ENCODE measurements at places on chromosomes 13 and 19. TPM values are rescaled to one million over a fixed set of nuclear protein-coding genes. Genes with fewer than 3 reads are reported as not detected.
A peak's percentile ranks its signal among the peaks of the same experiment; 100 is the strongest.

Gene NDFIP2
- 29.2 TPM for total RNA-seq

Gene C19orf85
- 0.29 TPM for total RNA-seq

Gene DNAAF3
- total RNA-seq: 5.0 TPM

Gene ZSWIM9
- total RNA-seq: 9.4 TPM

Gene PCSK4
- 19.7 TPM for total RNA-seq

Gene NTN5
- total RNA-seq: 1.4 TPM

Gene LILRB2
- total RNA-seq: not detected

Gene CEACAM5
- total RNA-seq: not detected

Gene SHISA7
- not detected for total RNA-seq

Gene IZUMO2
- total RNA-seq: 0.79 TPM

Gene CDC42EP5
- total RNA-seq: 0.66 TPM

Gene RAB3A
- total RNA-seq: 4.5 TPM

GRCh38 chr19:46715975-46716671, 791 bp downstream of the PRKD2 start:
- no peaks in the 10 kb centered on the region for H3K27me3 ChIP-seq
- peaks cover 5% of the 10 kb centered on the region for H3K36me3 ChIP-seq
- peak; percentile 82 for DNase-seq
- H3K4me3 ChIP-seq: peak overlapping the region; percentile 96

DNA sequence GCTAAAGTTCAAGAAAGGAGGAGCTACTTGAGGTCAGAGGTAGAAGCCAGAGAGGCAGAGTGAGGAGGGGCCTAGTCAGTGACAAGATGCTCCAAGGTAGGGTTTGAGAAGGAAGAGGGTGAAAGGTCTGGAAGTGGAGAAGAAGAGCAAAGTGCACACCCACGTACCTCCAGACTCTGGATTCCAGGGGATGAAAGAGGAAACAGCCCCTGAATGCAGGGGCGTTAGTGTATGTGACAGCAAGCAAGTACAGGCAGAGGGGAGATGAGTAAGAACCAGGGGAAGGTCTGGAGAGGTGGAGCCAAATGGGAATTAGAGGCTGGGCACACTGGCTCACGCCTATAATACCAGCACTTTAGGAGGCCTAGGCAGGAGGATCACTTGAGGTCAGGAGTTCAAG, 8.7 kb downstream of the RPS28 start:
- no peak for DNase-seq
- H3K4me1 ChIP-seq: no peaks in the 10 kb centered on the region
- H3K4me3 ChIP-seq: no peak overlapping the region
- H3K36me3 ChIP-seq: no peaks in the 10 kb centered on the region
- H3K27me3 ChIP-seq: peaks cover 34% of the 10 kb centered on the region
- no peak overlapping the region for H3K27ac ChIP-seq

GRCh38 chr13:41596190-41596589, 138.8 kb downstream of the RGCC start:
- H3K4me3 ChIP-seq: no peak overlapping the region
- H3K36me3 ChIP-seq: no peaks in the 10 kb centered on the region
- no peaks in the 10 kb centered on the region for H3K4me1 ChIP-seq
- no peak for DNase-seq
- H3K27me3 ChIP-seq: no peaks in the 10 kb centered on the region

- no peaks in the 10 kb centered on the region for H3K27me3 ChIP-seq
- H3K36me3 ChIP-seq: no peaks in the 10 kb centered on the region
- no peak overlapping the region for H3K27ac ChIP-seq
- H3K4me1 ChIP-seq: no peaks in the 10 kb centered on the region
Measured at GRCh38 chr19:13337181-13337580, 169.1 kb downstream of the CACNA1A start.

DNA sequence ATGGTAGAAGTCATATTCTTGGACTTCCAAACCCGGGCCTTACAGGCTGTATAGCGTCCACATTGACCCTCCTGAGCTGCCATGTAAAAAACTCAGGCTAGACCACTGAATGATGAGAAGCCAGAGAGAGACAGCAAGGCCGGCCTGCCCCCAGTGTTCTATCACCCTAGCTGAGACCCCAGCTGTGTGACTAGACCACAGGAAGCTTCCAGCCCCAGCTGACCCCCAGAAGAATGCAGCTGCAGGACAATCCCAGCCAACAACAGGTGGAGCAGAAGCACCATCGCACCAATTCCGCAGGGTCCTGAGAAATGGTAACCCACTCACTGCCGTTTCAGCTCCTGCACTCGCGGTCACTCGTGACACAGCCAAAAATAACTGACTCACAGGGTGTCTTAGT, 2.9 kb upstream of the ATP11A start:
- peaks cover 8% of the 10 kb centered on the region for H3K4me1 ChIP-seq
- H3K4me3 ChIP-seq: no peak overlapping the region
- H3K36me3 ChIP-seq: no peaks in the 10 kb centered on the region
- no peaks in the 10 kb centered on the region for H3K27me3 ChIP-seq

GRCh38 chr13:88000787-88001186, 329.6 kb downstream of the SLITRK5 start:
- H3K4me3 ChIP-seq: no peak overlapping the region
- no peaks in the 10 kb centered on the region for H3K36me3 ChIP-seq
- H3K27me3 ChIP-seq: no peaks in the 10 kb centered on the region
- no peak overlapping the region for H3K27ac ChIP-seq

DNA sequence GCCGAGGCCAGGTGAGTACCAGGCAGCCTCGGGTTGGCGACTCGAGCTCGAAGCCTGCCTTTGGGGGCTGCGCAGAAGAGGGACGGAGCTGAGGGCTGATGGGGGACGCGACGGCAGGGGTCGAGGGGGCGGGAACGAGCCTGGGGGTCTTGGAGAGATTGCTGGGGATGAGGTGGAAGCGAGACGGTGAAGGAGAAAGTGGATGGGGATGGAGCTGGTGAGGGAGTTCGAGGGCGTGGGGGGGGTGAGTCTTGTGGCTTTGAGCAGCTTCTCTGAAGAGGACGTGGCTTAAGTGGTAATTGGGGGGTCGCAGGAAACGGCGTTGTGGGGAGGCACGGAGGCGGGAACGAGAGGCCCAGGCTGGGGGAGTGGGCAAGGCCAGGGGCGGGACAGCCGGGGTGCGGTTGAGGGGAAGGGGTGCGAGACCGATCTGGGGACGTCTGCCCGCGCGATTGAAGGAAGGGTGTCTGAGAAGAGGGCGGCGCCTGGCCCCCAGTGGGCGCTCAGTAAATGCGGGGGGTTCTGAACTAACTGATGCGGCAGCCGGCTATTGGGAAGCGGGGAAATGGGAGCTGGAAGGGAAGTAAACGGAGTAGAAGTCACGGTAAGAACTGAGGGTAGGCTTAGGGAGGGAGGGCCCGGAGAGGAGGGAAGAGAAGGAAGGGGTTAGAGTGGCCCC, 426 bp downstream of the MYO9B start:
- DNase-seq: no peak
- peaks cover 22% of the 10 kb centered on the region for H3K36me3 ChIP-seq
- peaks cover 7% of the 10 kb centered on the region for H3K4me1 ChIP-seq
- H3K27me3 ChIP-seq: no peaks in the 10 kb centered on the region

- H3K36me3 ChIP-seq: no peaks in the 10 kb centered on the region
- no peak overlapping the region for H3K4me3 ChIP-seq
- H3K27me3 ChIP-seq: no peaks in the 10 kb centered on the region
- H3K4me1 ChIP-seq: peaks cover 10% of the 10 kb centered on the region
- no peak for DNase-seq
- no peak overlapping the region for H3K27ac ChIP-seq
Measured at GRCh38 chr13:99741960-99742359, 229.6 kb downstream of the ZIC5 start.

DNA sequence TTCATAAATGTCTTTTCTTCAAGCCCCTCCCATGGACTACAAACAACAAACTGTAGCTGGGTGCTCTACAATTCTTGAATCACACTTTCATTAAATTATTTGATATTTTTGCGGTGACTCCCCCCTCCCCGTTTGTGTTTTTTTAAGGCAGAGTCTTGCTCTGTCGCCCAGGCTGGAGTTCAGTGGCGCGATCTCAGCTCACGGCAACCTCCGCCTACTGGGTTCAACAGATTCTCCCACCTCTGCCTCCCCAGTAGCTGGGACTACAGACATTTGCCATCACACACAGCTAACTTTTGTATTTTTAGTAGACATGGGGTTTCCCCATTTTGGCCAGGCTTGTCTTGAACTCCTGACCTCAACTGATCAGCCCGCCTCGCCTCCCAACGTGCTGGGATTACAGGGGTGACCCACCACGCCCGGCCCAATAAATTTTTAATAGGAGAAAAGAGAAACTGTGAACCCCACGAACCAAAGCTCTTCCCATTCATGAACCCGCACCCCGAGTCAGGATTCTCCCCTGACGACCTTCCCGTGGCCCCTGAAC, 703 bp downstream of the ZNF506 start:
- H3K27me3 ChIP-seq: no peaks in the 10 kb centered on the region
- no peaks in the 10 kb centered on the region for H3K4me1 ChIP-seq
- H3K4me3 ChIP-seq: peak overlapping the region; percentile 86
- DNase-seq: peak; percentile 40
- H3K36me3 ChIP-seq: peaks cover 20% of the 10 kb centered on the region

GRCh38 chr13:44715287-44716230, 139.4 kb upstream of the TSC22D1 start:
- no peak overlapping the region for H3K27ac ChIP-seq
- H3K36me3 ChIP-seq: no peaks in the 10 kb centered on the region
- H3K4me3 ChIP-seq: no peak overlapping the region
- H3K4me1 ChIP-seq: no peaks in the 10 kb centered on the region
- H3K27me3 ChIP-seq: no peaks in the 10 kb centered on the region

DNA sequence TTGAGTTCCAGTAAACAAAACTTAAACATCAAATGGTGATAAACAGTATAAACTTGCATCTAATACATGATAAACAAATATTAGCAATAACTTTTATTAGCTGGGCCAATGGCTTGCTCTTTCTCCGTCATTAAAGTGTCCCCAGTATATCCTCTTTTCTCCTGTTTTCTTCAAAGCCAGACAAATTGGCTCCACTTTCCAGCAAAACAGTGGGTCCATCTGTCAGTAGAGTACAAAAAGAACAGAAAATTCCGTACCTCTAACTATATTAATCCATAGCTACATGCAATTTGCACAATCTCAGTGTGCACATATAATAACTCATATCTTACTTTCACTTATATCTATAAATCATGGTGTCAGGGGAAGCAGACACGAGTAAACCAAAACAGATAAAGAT, 678.0 kb upstream of the SPRY2 start:
- no peak overlapping the region for H3K4me3 ChIP-seq
- no peaks in the 10 kb centered on the region for H3K4me1 ChIP-seq
- DNase-seq: no peak
- no peaks in the 10 kb centered on the region for H3K27me3 ChIP-seq

- no peaks in the 10 kb centered on the region for H3K36me3 ChIP-seq
- no peak for DNase-seq
- peak overlapping the region; percentile 81 for H3K27ac ChIP-seq
- H3K4me3 ChIP-seq: peak overlapping the region; percentile 89
Measured at GRCh38 chr19:2164020-2164998, 576 bp downstream of the DOT1L start.

DNA sequence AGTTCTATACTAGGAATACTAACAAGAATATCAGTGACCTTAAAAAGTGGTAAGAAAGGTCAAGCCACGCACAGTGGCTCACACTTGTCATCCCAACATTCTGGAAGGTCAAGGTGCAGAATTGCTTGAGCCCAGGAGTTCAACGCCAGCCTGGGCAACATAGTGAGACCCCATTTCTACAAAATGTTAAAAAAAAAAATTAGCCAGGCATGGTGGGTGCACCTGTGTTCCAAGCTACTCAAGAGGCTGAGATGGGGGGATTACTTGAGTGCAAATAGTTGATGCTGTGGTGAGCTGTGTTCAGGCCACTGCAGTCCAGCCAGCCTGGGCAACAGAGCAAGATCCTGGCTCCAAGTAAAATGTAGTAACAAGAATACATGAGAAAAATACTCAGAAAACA, 61.8 kb downstream of the PCDH9 start:
- no peaks in the 10 kb centered on the region for H3K36me3 ChIP-seq
- no peak overlapping the region for H3K27ac ChIP-seq
- H3K4me1 ChIP-seq: peaks cover 3% of the 10 kb centered on the region

DNA sequence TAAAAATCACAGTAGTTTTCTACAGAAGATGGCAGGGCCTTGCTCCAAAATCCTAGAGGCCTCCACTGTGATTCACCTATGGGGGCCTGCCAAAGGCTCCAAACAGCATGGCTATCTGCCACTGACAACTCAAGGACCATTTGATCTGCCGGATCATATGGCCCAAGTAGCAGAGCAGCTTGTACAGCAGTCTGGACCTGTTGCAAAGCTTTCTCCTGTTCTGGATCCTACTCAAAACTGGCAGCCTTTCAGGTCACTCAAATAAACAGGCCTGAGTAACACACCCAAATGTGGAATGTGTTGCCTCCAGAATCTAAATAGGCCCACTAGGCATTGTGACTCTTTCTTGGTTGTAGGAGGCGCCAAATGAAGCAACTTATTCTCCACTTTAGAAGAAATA, 1049.3 kb downstream of the PCDH9 start:
- DNase-seq: no peak
- no peaks in the 10 kb centered on the region for H3K36me3 ChIP-seq
- no peaks in the 10 kb centered on the region for H3K4me1 ChIP-seq
- H3K27me3 ChIP-seq: no peaks in the 10 kb centered on the region
- no peak overlapping the region for H3K27ac ChIP-seq

DNA sequence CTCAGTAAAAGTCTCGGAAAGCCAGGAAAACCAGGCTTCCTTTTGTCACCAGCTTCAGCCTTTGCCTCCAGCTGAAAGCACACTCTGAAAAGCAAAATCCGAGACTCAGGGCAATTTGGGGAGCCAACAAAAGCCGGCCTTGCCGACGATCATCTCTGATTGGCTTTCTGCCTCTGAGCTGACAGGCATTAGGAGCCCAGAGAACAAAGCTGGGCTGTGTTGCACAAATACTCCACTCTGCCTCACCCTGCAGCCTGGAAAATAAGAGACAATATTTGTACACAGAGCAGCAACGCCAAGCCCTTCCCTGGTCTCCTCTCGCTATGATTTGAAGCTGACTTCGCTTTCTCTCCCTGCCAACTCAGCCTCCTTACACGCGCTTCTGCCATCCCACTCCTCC, 46.9 kb downstream of the CACNA1A start:
- H3K27me3 ChIP-seq: peaks cover 13% of the 10 kb centered on the region
- H3K4me1 ChIP-seq: no peaks in the 10 kb centered on the region
- H3K36me3 ChIP-seq: no peaks in the 10 kb centered on the region
- H3K4me3 ChIP-seq: no peak overlapping the region

DNA sequence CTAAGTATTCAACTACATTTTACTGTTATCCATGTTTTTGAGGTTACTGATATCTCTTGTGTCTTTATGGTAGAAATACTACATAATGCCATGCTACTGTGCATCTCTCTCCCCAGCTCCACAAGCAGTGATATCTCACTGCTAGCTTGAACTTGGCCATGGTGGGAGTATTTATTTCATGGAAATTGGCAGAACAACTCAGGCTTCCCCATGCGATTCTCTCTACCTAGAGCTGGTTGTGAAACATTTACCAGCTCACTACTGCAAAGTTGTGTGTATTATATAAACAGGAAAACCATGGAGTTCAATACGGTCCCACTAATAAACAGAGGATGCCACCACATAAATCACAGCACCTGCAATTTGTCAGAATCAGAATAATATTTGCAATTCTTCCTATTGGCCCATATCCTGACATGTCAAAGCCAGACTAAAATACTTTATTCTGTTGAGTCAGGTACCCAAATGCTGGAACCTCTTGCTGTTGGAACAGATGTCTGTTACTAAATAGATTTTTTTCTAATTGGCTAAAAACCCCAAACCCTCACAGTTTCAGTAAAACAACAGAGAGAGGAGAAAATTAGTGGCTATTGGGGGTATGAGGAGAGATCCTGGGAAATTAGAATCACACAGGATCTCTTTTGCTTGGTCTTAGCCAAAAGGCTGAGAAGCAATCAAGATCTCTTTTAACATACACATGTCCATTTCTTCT, 91.4 kb upstream of the SLC10A2 start:
- no peak for DNase-seq
- H3K4me1 ChIP-seq: no peaks in the 10 kb centered on the region
- H3K27ac ChIP-seq: no peak overlapping the region

Data from endodermal cell (in vitro differentiated cells).